Lower leg skin (tissue), 4 donors: ENCODE measurements at places on chromosomes 6 and 20.

- DNase-seq, result no peak
Measured at GRCh38 chr20:25233016-25233772, 14.7 kb upstream of the PYGB start.

GRCh38 chr6:26016245-26016962 is 53.8 kb downstream of the TRIM38 start:
- DNase-seq, result no peak

DNA sequence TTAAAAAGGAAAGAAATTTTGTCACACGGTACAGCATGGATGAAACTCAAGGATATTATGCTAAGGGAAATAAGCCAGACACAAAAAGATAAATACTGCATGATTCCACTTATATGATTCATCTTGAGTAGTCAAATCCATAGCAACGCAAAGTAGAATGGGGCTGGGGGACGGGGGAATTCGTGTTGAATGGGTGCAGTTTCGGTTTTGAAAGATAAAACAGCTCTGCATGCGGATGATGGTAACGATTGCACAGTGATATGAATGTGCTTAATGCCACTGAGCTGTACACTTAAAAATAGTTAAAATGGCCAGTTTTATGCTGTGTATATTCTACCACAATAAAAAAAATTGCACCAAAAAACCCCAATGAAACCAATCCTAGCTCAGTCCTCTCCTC is 52.9 kb upstream of the SIRPA start:
- no peak for DNase-seq

DNA sequence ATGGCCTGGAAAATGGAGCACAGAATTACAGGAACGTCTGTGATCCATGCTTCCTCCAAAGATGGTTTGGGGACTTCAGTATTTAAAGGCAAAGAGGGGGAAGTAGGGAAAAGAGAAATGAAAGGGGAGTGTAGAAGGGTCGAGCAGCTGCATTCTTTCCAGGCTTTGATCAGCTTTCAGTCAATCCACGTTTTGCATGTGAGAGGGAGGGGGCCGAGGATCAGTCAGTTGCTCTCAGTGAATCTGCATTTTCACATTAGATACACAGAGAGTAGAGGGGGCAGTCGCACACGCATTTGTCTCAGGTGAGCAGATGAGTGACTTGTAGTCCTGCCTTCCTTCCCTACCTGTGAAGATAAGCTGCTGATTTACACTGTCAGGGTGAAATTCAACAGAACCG is 78.8 kb downstream of the FOXF2 start:
- DNase-seq, result no peak

DNA sequence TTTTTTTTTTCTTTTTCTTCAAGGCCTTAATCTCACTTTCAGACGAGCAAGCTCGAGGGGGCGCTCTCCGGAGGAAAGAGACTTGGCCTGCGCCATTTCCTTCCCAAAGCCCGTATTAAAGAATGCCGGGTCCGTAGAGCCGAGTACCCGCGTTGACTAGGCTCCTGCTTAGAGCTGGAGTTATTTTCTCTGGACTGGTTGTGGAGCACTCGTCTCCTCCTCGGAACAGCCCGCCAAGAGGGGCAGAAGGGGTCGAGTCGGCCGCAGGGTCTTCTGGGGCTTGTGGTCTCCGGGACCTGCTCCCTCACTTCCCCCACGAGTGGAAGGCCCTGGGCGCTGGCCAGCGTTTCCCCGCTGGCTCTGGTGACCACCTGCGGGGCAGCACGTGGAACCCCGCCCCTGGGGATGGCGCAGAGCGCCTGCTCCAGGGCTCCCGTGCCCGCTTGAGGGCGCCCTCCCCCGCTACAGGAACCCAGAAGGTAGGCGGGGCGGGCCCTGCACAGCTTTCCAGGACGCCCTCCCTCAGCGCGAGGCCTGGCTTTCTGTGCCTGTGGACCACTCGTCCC is 2.7 kb upstream of the MEI4 start:
- DNase-seq, result no peak
